ENCODE measurements at places on chromosomes 1 and 21.

DNA sequence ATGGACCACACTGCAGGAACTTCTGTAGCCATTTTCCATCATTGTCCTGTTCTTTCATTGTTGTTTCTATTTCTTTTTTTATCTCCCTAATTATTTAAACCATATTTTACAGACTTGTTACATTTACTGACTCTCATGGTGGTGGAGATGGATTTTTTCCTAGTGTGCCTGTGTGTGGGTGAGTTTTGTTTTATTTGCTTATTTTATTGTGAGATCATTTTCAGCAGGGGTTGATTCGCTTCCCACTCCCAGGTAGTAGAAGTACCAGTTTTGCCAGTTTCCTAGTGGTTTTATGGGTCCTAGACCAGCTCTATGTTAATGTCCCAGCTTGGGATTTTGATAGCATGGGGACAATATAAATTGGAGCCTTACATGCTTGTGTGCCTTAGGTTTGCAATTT is 80.0 kb upstream of the BACH1 start:
- no peak for DNase-seq

- DNase-seq: no peak
Measured at GRCh38 chr1:238752327-238752726, 634.0 kb upstream of the CHRM3 start.

GRCh38 chr1:194004146-194004545 is 817.7 kb upstream of the B3GALT2 start:
- DNase-seq: no peak

DNA sequence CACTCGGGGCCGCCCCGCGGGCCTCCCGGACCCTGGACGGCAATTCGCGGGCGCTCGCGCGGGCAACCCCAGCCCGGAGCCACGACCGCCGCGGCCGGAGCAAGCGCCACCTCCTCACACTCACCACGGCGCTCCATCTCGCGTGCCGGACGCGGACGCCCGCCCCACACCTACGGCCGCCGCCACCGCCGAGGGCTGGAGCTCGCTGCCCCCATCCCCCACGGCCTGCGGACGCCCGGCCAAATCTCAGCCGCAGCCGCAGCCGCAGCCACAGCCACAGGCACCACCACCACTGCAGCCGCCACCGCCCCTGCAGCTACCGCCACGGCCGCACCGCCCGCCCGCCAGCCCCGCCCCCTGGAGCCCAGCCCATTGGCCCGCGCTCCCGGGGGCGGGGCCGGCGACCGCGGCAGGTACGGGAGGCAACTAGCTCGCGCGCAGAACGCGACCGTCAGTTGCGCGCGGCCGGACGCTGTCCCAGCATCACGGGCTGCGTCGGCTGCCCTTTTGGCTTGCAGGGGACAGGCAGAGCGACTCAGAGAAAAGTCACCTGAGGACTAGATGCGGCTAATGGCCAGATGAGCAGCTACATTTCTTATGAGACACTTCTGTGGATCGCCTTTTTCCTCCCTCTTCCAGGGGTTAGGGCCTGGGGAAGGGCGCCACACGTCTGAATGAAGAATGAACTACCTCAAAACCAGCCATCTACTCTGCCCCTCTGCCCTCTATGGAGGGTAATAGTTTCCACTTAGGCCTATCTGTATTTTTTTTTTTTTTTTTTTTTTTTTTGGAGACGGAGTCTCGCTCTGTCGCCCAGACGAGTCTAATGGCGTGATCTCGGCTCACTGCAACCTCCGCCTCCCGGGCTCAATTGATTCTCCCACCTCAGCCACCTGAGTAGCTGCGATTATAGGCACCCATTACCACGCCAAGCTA is at the start of gene ARHGAP29:
Gene ARHGAP29, minus strand, starts transcription at position 294 of the 936 bp plus-strand sequence. CDS start 5,973 bp downstream, outside the sequence.
- DNase-seq: no peak

DNA sequence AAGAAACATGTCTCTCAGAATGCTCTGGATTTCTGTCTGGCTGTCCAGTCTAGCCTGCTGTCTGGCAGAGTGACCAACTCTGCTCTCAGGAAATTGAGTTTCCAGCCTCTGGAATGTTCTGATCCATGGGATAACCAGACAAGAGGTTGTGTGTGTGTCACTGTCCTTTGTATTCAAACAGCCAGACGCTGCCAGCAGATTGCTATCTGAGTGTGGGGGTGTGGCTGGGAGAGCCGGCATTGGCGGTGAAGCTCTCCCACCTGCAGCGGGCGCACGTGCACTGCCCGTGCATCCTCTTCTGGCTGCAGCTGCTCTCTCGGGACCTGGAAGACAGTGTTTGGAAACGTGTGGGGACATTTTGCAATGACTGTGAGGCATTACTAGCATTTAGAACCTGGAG is 26.1 kb downstream of the PKP1 start:
- DNase-seq: no peak

GRCh38 chr1:85340427-85340826 is 64.0 kb upstream of the BCL10 start:
- DNase-seq: no peak

DNA sequence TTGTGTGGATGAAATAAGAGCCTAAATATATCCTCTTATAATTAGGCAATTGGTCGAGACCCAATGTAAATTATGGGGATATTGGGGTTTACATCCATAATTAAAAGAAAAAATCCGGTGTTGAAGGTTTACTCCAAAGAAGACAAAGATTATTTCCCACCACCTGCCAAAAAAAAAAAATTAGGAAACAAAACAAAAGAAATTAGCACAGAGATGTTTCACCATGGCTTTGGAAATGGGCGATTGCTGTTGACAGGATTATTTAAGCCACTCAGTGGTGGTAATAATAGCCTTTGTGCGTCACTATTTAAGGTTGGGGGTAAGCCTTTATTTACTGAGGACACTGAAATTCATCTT is 585 bp upstream of the GLRX2 start:
- DNase-seq: no peak

GRCh38 chr1:176765608-176766007 is 302.6 kb downstream of the PAPPA2 start:
- DNase-seq: no peak

- no peak for DNase-seq
Measured at GRCh38 chr1:226874579-226875425, 4.4 kb downstream of the PSEN2 start.

- DNase-seq: no peak
Measured at GRCh38 chr21:37994211-37994610, 78.0 kb upstream of the KCNJ6 start.

DNA sequence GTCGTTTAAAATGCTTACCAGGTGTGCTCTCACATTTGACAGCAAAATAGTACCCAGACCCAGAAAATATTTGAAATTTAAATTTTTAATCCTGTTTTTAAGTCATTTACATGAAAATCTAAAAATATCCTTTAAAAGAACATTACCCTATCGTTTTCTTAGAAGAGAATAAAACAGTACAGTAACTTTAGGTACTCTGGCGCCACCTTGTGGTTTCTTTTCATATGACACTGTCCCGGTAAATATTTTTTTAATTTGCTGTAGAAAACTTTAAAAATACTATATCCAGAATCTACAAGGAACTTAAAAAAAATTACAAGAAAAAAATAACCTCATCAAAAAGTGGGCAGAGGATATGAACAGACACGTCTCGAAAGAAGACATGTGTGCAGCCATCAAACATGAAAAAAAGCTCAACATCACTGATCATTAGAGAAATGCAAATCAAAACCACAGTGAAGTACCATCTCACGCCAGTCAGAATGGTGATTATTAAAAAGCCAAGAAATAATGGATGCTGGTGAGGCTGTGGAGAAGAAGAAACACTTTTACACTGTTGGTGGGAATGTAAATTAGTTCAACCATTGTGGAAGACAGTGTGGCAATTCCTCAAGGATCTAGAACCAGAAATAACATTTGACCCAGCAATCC is 129.2 kb downstream of the RGS21 start:
- DNase-seq: peak; percentile 50

- DNase-seq: no peak
Measured at GRCh38 chr1:229025576-229025975, 245.3 kb upstream of the RAB4A start.

GRCh38 chr1:227758366-227758765 is 23.1 kb downstream of the SNAP47 start:
- DNase-seq: no peak

GRCh38 chr1:15008783-15009729 is 144.5 kb upstream of the TMEM51 start:
- DNase-seq: no peak

DNA sequence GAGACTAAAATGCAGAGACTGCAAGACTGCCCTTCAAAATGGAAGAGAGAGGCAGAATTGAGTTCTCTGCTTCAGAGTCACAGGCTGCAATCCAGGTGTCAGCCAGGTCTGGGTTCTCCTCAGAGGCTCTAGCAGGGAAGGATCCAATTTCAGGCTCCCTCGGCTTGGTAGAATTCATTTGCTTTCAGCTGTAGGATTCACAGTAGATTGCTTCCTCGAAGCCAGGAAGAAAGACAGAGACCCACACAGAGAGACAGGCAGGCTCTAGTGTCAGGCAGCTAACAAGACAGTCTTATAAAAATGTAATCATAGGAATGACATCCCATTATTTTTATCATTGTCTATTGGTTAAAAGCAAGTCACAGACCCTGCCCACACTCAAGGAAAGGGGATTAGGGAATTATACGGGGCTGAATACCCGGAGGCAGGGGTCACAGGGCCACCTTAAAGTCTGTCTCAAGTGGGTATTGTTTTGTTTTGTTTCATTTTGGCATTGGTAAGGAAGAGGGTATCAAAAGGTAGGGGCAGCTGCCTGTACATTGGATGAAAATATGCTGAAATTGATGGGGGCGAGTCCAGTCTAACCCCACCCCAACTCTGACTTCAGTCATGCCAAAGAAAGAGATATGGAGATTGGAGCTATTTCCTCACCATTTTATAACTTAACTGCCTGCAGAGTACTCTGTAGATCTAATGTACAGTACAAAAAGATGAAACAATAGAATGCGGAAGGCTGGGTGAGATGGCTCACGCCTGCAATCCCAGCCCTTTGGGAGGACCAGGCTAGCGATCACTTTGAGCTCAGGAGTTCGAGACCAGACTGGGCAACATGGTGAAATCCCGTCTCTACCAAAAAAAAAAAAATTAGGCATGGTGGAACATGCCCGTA is 9.5 kb upstream of the TBCE start:
- DNase-seq: no peak

- DNase-seq: no peak
Measured at GRCh38 chr21:40381111-40381510, 465.8 kb downstream of the DSCAM start.

GRCh38 chr1:183069562-183070216 is 46.5 kb downstream of the LAMC1 start:
- no peak for DNase-seq

GRCh38 chr1:231421971-231422797 is at the start of gene EGLN1:
Gene EGLN1 (minus strand): TSS chr1:231422287. CDS start chr1:231421888, 399 bp downstream.
- DNase-seq: peak; percentile 70

GRCh38 chr1:202834771-202835547 is 24.2 kb downstream of the PCAT6 start:
- no peak for DNase-seq

DNA sequence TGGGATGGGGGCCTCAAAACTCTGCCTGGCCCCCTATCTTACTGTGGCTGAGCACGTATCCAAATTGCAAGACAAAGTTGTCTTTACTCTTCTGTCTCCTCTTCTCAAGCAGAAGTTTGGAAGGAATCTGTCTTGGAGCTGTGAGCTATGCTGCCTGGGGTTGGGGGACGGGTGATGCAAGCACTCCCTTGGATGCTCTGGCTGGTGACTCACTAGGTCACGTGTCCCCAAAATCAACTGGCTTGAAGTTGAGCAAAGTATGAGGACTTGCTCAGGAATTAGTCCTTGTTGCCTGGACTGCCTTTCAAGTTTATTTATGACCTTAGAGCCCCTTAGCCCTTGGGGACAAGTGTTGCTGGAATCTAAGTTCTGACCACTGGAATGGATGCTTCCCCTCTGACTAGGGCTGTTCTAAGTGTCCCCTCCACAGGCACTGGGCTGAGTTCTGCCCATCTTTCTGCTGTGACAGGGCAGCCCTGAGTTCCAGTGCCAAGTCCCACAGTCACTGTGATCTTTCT is 269.5 kb downstream of the HHAT start:
- DNase-seq: no peak

DNA sequence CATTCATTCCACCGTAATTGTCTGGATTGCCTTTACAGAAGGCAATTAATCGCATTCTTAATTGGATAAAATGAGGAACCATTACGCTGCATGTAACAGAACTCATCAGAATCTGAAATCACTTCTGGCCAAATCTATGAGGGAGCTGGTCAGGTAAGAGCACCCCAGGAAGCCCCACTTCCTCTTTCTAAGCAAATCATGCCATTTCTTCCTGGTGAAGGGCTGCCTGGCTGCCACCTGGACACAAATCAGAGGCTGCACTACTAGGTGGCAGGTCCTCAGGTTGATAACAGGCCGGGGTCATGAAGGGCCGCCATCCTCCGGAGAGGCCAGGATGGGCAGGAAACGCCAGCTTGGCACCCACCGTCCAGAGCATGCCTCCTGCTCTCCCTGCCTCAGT is 73.7 kb downstream of the CAPZB start:
- DNase-seq: no peak

DNA sequence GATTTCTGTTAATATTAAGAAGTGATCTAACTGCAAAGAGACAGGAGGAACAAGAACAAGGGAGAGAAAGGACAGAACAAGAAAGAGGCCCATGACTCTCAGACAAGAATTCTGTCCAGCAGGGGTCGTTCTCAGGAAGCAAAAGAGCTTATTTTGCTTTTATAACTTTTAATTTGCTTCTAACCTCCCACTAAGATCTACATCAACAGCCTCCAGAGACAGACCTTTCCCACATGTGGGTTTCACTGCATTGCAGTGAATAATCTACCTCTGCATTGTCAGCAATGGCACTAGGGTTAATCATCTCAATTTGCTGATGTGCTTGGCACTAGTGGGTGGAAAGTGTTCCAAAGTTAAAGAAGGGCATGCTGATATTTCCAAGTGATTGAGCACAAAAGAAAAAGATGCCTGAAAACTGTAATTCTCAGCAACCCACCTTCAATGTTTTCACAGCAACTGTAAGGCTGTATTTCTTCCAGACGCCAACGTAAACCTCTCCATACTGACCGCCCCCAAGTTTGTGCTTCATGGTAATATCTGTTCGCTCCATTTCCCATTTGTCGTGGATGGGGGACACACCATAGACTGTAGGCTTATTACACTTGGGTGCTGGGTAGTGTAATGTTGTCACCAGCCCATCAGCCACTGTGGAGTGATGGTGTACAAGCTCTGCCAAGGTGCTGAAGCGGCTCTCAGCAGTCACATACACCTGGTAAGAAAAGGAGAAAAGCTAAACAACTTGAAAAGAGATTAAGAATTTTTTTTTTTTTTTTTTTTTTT is 39.5 kb downstream of the TOR3A start:
- peak; percentile 17 for DNase-seq

DNA sequence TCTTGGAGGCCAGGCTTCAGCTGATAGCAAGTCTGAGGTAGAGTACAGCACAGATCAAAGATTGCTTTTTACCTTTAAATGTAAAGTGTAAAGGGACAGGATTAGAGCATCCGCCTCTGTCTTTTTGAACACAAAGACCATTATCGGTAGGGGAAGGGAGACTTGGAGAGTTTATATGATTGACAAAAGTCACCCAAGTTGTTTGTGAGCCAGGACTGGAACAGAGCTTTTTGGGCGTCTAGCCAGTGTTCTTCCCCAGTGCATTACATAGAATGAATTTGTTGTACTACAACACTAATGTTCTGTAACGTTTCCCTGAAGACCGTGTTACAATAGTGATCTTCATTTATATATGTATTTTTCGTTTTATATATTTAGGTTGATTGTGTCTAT is 9.3 kb upstream of the PIGC start:
- DNase-seq: no peak

GRCh38 chr1:236677641-236678235 is 8.6 kb upstream of the ACTN2 start:
- no peak for DNase-seq

GRCh38 chr1:52348704-52349300 is 17.2 kb downstream of the CC2D1B start:
- DNase-seq: no peak
